ENCODE measurements at places on chromosomes 2 and 18.

GRCh38 chr18:40380686-40381439 lies 1574.2 kb upstream of the PIK3C3 start:
- DNase-seq = no peak

DNA sequence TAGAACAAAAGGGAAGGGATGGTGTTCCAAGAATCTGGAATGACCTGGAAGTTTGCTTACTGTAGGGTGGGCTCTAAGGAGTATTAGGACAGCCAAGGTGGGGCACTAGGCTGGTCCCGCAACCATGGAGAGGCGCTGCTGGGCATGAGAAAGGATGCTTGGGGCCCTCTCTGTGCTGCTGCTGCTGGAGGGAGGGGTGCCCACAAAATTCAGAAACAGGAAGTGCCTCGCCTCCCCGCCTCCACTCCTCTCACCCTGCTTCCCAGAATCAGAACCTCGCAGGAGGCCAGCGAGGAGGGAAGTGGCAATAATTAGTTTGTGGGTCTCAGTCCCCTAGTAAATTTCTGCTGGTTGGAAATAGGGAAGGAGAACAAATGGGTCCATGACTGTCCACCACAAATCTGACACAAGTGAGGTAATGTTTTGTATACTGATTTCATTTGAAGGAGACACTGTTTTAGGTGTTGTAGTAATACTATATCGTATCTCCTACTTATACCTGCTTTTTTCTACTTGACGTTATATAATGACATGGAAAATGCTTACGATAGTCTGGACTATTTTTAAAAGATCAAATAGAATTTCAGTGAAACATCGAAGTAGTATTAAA lies 7.9 kb upstream of the PDCL3 start:
- no peak for DNase-seq

- no peak for DNase-seq
These were observed 275.3 kb downstream of the CMPK2 start for GRCh38 chr2:6590442-6590841.

- peak; percentile 54 for DNase-seq
These were observed 38.1 kb upstream of the ARHGEF4 start for GRCh38 chr2:130798472-130799218.

DNA sequence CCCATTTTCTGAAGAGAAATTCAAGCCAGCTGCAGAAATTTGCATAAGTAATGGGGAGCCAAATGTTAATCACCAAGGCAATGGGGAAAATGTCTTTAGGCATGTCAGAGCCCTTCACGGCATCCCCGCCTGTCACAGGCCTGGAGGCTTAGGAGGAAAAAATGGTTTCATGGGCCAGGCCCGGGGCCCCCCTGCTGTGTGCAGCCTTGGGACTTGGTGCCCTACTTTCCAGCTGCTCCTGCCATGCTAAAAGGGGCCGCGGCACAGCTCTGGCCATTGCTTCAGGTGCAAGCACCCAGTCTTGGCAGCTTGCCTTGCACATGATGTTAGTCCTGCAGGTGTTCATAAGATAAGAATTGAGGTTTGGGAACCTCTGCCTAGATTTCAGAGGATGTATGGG lies 1235.7 kb downstream of the DPP10 start:
- DNase-seq = no peak

DNA sequence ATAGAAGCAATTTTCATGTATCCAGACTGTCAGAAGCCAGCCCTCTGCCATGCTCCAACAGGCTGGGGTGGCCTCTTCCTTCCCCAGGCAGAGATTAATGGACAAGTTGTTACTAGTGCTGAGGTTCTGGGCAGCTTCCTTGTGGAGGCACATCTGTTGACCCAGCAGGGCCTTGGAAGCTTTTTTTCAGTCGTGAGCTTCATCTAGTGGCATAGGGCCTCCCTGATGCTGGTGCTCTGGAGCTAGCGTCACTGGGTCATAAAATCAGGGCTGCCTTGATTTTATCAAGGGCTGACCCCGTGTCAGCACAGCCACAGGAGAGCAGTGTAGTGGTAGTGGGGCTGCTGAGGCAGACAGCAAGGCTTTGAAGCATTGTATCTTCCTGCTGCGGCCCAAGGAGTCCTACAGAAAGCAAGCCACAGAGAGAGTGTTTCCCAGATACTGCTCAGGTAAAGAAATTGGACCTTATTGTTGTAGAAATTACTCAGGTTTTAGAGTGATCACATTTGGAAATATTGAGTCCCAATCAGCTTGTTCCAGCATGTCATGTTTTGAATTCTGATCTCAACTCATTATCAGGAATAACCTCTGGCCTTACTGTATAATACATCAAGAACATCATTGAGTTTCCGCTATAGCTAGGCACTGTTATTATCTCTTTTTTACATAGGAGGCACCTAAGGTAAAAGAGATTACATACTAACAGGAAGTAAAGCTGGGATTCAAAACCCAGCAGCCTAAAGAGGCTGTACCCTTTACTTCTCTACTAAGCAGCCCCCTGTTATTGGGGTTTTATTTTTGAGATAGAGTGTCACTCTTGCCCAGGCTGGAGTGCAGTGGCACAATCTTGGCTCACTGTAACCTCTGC lies 92.3 kb upstream of the ALPP start:
- DNase-seq = no peak

DNA sequence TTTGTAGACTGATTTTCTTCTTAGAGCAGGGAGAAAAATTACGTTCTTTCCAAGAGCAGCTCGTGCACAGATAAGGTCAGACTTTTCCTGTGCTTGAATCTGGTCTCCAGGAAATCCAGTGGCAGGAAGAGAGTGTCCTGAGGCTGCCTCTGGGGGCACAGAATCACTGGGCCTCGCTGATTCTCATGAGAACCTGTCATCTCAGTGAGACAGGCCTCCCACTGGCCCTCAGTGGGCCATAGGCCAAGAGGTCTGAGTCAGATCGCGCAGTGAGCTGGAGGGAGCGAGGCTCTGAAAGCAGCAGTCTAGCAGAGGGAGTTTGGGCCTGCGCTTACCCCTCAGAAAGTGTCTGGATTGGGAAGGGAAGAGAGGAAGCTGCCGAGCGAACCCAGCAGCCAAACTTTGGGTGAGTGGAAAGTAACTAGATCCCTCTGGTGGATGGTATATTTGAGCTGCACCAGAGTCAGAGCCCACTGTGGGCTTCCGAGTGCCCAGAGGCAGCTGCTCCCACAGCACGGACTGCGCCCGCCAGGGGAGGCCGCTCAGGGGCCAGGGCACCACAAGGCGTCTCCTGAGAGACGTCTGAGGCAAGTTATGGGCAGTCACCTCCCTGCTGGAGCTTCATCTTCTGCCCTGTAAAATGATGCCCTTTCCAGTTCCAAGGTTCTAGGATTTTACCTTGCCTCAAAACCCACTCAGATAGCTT lies 8.2 kb downstream of the GDF7 start:
- no peak for DNase-seq

DNA sequence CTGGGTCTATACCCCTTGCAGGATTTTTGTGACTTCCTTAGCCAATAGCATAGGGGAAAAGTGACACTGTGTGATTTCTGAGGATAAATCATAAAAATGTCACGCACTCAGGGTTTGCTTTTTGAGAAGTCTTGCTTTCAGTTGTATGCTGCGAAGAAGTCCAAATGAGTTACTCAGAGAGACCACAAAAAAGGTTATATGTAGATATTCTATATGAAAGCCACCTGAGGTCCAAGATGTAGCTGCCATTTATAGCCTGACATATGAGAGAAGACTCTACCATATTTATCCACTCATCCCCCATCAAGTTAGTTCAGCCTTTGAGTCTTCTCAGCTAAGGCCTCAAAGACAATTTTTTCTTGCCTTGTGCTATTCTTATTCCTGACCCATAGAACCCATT lies 488.3 kb upstream of the MAP2 start:
- DNase-seq = no peak

DNA sequence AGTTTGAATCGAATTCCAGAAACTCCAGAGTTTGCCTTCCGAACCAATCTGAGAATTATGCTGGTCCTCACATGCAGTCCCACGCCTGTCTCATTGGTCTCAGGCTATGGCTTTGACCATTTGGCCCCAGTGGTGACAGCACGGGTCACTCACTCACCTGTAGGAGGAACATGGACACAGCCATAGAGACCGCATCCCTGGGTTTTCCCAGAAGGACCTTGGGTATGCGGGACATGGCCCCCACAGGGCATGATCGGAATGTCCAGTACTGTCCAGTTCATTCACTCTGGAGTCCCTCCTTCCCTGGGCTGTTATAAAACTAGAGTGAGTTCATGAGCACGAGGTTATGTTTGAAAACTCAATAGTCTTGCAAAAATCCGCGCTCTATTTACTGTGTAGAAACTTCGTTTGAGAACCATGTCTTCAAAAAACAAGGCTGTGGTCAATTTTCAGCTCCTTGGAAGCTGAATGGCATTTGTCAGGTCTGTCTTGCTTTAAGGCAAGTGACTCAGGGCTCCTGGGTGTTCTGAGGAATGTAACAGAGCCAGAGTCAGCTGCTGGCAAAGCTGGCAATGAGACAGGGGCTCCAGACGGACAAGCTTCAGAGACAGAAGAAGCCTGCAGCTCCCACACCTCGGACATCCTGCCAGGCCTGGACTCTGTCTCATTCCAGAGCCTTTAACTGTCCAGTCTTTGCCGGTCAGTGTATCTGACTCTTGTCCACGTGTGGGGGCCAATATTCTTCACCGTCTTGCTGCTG lies 86.7 kb upstream of the TMEM18 start:
- DNase-seq = no peak

DNA sequence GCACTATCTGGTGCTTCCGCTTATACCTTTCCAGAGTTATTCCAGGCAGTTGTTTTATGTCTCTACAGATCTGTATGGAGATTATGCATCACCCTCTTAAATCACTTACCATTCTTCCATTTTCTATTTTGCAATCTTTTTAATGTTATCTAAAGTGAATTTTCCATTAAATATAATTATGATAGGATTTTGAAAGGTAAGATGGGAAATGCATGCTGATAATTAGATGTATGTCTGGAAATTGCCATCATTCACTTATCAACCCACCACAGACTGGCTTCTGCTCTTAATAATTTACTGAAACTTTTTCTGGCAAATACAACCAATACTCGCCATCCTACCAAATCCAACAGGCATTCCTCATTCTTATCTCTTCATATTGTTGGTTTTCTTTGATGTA lies 227.4 kb upstream of the MC4R start:
- no peak for DNase-seq

DNA sequence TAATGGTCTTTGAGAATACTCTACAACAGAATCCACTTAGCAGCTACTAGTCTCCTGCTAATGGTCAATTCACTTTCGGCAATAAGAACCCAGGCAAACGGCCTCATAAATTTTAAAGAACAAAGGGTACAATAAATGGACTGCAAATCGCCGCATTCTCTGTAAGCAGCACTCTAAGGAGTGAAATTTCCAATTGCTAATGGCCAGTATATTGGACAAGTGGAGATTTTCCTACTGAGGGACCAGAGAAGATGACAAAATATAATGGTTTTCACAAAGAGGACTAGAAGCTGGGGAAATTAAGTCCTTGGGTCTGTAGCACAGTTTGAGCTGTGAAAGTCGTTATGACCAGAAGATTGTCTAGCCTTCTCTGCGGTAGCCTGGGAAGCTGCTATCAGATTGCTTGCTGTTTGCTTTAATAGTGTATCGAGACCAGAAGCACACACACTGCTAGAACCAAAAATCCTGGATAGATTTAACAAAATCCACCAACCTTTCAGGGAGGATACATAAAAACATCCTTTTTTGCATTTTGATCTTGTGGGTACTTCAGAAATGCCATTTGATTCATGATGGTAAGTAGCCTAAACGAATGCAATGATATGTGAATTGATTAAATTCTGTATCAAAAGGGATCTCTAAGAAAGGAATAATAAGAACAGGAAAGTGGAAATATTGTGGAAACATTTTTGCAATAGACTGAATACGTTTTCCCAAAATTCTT lies 53.6 kb upstream of the ATP8B1 start:
- no peak for DNase-seq

- DNase-seq = no peak
These were observed 897.5 kb downstream of the SUCLG1 start for GRCh38 chr2:83561592-83561991.

DNA sequence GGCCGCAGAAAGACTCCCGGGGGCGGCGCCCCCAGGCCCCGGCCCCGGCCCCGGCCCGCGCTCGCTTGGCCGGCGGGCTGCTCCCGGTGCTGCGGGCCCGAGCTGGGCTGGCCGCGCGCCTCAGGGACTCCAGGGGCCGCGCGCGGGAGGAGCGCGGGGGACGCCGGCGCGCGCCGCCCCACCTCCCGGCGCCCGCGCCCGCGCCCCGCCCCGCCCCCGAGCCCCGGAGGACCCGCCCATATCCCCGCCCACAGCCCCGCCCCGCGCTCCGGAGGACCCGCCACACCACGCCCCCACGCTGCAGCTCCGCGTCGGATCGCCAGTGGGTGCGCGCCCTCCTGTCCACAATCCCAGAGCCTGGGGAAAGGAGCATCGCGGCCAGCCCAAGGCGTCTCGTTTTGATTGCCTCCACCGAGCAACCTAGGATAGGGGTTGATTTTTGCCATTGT lies at the start of gene PARD6G:
PARD6G (minus strand) TSS at position 122 of the 449 bp plus-strand sequence. CDS start 166 bp downstream, outside the sequence.
- DNase-seq = no peak

DNA sequence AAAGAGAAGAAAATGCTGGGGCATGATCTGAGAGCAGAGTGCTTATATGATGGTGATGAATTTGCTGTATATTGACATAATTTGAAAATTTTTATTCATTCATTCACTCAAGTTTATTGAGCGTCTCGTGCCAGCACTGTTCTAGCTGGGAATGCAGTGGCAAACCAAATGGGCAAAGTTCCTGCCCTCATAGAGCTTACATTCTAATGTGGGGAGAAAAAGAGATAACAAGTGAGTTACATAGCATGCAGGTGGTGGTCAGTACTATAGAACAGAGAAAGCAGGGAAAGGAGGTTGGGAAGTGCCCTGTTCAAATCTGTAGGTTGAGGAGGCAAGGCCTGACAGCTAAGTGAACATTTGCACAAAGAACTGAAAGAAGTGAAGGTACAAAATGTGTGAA lies 4.3 kb downstream of the CEP192 start:
- DNase-seq = no peak
